ENCODE measurements at places on chromosomes 3 and 15.

GRCh38 chr3:34780973-34781372, 858.4 kb upstream of the ARPP21 start:
- no peak for DNase-seq

GRCh38 chr3:194675081-194675640, 3.2 kb upstream of the LSG1 start:
- no peak for DNase-seq

- no peak for DNase-seq
Observed at GRCh38 chr15:63371297-63371918, 10.2 kb downstream of the CA12 start.

DNA sequence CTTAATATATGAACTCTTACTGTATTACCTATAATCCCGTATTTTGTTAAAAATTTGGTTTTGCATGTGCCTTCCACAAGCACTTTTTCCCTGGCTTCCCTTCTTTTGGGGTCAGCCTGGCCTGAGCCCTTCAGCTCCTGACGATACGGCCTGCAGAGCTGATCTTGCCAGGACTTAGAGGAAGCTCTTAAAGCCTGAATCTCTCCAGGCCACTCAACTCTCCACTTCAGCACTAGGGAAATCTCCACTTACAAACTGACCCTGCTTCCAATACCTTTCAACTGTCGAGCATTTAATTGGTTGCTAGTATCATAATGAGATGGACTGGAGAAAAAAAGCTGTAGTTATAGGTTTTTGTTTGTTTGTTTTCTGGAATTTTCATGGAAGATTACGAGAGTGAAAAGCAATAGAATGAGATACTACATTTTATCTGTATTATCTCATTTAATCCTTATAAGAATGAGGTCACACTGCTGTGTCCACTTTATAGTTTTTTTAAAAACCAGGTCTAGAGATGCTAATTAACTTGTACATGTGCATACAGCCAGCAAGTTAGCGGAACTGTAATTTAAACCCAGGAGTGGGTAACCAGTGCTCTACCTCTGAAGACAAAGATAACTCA, 54.8 kb downstream of the ZBTB38 start:
- no peak for DNase-seq

- no peak for DNase-seq
Observed at GRCh38 chr3:59327376-59327808, 277.6 kb upstream of the CFAP20DC start.

DNA sequence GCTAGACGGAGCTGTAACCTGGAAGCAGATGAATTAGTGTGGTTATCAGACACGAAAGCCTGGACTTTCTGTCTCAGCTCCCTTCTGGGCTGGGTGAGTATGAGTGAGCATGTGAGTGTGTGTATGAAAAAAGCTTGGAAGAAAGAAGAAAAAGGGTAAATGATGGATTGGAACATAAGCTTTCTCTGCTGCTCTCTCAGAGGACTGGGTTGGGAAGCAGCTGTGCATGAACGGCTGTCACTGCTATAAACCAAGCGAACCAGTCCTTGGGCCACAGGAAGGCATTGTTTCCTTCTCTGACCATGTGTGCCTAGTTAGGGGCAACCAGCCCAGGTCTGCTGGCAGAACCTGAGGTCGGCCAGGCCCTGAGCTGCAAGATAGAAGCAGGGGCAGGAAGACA, 37.0 kb downstream of the UMPS start:
- no peak for DNase-seq

DNA sequence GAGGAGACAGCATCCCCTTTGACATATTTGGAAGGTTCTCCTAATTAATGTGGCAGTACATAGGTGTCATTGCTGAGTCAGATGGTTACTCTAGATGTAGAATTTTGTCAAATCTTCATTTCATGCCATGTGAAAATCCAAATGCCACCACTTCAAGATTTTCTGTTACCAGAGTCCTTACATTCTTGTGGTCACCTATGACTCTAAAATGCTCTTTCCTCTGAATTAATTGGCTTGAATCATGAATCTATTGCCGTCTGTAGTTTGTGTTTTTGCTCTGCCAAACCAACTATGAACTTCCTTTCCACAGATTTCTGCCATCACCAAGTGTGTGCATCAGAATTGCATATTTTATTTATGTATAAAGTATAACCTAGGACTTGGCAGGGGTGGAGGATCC, 269.4 kb upstream of the ZPLD1 start:
- no peak for DNase-seq

- DNase-seq: no peak
Observed at GRCh38 chr3:82595530-82595929, 834.1 kb upstream of the GBE1 start.

DNA sequence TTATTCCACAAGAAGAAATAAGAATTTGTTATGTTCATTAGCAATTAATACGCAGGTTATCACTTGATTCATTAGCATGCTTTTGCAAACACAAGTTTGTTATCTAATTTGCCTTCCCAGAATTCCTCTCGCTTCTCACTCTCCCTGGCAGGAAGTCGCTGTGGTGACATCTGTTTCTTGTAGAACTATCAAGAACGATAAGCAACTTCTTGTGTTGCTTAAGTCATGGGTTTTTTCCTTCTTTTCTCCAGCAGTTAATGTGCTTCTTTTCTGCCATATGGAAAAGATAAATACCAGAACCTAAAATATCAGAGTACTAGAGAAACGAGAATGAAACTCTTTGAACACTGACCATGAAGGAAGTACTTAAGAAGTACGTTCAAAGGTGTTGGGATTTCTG, 99.8 kb upstream of the CHMP2B start:
- DNase-seq: no peak

DNA sequence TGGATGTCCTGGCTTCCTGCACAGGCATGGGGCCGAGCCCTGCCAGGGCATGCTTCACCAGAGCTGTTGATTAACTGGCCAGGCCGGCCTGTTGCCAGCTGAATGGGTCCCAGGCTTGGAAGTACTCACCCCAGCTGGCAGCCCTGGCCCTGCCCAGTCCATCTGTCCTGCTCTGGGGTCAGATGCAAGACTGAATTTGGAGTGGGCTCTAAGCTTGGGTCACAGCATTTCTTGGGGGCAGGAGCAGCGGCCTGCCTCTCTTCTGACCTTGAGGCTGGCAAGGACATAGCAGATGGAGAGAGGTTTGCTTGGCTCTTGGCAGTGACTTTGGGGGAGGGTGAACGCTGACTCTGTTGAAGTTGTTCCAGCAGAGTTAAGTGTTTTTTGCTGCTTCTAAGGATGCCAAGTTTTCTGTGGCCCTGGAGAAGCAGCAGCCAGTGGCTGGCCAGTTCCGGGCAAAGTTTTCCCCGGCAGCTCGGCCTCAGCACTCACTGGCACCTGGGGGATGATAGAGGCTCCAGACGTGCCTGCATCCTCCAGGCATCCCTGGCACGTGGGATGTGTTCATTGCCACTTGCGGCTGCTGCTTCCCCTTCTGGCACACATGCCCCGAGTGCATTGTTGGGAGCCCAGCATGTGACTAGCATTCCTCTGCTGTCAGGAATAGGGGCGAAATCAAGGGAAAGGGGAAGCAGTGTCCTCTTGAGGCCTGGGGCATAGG, 22.9 kb downstream of the PDIA5 start:
- DNase-seq: no peak

- DNase-seq: no peak
Observed at GRCh38 chr3:138726946-138727730, 107.6 kb downstream of the PIK3CB start.

GRCh38 chr3:129569856-129570255, 26.9 kb downstream of the H1-8 start:
- DNase-seq: no peak

- DNase-seq: peak; percentile 58
Observed at GRCh38 chr3:124995460-124995994, 60.3 kb downstream of the HEG1 start.

GRCh38 chr3:154398084-154398967, 31.7 kb downstream of the GPR149 start:
- DNase-seq: no peak

DNA sequence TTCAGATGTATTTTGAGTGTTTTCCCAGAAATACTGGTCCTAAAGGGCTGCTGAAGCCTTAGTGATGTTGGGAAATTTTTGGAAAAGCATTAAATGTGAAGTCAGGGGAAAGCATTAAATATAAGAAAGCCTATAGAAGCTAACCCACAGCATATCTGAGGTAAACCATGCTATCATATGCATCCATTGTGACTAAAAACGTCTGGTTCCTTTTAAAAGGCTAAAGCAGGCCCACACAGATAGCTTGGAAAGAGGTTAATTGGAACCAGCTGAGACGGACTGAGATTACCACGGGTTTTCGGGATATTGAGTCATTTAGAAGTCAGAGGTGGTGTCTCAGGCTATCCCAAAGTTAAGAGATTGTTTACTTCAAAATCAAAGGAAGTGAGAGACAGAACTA, 78.2 kb downstream of the CYP19A1 start:
- no peak for DNase-seq

DNA sequence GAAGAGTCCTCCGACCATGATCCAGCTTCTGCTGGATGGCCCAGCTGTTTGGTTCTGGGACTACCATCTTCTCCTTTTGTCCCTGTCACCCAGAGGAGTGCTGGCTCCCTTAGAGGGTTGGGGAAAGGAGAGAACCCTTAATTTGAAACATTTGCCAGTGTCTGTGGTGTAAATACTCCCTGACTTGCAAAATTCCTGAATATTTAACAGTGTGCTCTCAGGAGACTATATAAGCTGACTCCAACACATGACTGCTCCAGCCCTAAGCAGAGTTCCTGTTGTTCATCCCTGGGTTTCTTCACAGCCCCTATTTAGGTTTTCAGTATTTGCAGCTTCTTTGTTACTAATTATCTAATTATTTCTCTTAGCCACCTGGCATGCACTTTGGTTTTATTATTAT, 133.1 kb downstream of the CPNE4 start:
- no peak for DNase-seq

GRCh38 chr3:10515396-10515795, 10.0 kb upstream of the ATP2B2 start:
- no peak for DNase-seq

DNA sequence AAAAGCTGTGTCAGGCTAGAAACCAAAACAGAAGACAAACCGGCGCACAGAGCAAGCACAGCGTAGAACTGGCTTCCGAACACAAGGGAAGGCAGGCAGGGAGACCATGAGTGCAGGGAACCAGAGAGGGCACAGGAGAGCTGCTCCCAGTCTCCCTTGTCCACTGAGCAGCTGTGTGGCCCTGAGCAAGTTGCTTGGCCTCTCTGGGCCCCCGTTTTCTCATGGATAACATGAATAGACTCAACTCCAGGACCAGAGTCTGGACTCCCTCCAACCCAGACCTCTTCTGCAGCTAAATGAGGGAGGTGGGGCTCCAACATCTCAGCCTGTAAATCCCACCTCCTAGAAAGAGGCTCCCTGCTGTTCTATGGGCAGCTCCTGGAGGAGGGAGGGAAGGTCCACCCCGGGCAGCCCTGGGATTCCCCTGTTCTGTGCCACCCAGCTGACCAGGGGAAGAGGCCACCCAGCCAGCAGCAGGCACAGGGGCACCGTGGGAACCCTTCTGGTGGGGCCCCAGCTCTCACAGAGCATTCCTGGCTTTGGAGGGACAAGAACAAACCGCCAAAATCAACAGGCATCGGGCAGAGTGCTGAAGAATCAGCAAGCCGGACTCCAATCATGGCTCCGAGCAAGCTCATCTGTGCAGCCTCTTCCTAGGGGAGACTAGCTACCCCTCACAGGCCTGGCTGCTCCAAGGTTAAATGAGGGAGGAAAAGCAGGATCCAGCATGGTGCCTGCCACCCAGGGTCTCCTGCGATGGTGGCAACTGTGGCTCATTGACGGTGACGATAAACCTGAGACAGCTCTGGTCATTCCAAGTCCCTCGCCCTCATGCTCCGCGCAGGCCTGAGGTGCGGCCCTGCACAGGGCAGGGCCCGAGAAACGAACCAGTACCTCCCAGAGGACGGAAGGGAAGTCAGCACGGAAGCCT, 15.1 kb downstream of the XXYLT1 start:
- DNase-seq: no peak

- DNase-seq: no peak
Observed at GRCh38 chr3:189699885-189700284, 68.7 kb downstream of the TP63 start.

DNA sequence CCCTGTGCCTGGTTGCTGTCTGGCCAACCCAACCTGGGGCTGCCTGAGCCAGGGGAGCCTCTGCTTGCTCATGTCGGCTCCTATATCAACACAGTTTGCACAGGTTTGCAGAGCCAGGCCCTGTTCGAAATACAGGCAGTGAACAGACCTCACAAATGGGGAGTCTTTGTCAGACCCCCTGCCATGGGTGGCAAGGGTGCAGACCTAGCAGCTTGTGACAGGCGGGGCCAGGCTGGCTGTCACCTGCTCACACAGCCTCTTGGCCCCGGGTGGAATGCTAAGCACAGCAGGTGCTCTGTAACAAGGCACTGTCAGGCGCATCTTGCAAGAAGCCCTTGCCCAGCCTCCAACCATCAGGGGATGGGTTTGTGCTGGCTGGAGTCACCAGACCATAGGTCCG, 47.3 kb downstream of the BDH1 start:
- peak; percentile 7 for DNase-seq

DNA sequence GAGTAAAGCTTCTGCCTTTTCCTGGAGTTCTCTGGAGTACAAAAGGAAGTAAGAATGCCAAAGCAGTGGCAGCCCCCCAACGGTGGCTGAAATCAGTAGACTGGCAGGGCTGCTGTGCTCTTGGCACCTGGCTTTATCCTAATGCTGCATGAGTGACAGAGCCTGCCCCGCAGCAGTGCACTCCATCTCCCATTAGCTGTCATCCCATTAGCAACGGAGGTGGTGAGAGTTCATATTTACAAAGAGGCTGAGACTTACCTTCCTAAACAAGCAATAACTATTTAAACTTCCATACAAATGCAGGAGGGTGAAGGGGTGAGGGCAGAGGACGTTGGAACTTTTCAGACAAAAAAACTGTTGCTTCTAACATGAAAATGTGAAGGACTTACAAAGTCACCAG, 51.9 kb downstream of the SERPINI1 start:
- DNase-seq: no peak

- no peak for DNase-seq
Observed at GRCh38 chr3:13590841-13591520, 42.1 kb downstream of the FBLN2 start.

DNA sequence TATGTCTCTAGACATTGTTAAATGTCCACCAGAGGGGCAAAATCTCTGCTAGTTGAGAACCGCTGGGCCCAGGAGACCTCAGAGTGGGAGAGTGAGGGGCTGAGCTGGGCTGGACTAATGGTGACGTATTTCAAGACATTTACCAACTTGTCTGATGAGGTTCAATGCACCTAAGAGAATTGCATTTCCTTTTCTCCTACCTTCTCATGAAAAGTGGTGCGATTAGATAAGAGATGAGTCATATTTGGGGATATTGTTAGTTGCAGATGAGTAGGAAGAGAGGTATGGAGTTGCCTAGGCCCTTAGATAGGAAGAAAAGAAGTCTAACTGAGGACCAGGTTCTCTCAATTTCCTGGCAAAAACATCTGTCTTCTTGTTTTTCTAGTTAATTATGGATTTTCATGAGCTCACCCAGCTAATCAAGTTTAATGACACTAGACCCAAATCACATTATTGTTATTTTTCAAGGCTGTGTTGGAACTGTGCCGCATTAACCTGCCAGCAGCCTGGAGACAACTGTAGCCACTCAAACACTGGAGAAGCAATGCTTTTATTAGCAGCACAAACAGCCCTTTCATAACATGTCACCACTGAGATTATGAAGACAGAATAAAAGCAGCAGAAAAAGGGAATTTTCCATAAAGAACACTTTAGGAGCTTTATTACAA, 144.2 kb downstream of the PDCD6IP start:
- no peak for DNase-seq

All from NCI-H1092 treated with DMSO at 0.1 percent for 48 hours (cell line).